ENCODE measurements at places on chromosomes 1 and 21. TPM values are rescaled to one million over a fixed set of nuclear protein-coding genes. Genes with fewer than 3 reads are reported as not detected.

The ATAD3C gene
- 0.17 TPM for total RNA-seq

The DR1 gene
- total RNA-seq = 104 TPM

The CD160 gene
- total RNA-seq = not detected

The LRRC53 gene
- total RNA-seq = not detected

The PTPN22 gene
- total RNA-seq = 74.6 TPM

The CYYR1 gene
- total RNA-seq = not detected

The TAS1R1 gene
- not detected for total RNA-seq

The IL10RB gene
- 41.0 TPM for total RNA-seq

The ZMYND12 gene
- total RNA-seq = 0.56 TPM

The PROK1 gene
- total RNA-seq = not detected

DNA sequence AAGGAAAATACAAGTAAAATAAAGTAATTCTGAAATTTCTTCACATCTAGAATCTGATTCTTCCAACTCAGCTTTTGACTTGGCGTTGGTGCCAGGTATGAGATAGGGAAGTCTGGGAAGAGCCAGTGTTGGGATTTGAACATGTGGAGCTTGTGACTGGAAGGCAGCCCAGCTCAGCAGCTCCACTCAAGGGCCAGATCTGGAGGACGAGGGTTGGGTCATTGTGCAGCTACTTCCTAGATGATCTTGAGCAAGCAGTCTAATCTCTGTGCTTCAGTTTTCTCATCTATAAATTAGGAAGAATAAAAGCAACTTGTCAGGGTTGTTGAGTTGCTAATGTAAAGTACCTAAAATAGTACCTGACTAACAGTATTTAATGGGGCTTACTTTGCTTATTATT is 5.0 kb downstream of the ADARB1 start:
- no peak for DNase-seq

- no peak for DNase-seq
Measured at GRCh38 chr1:11054666-11055065, 5.2 kb downstream of the SRM start.

- DNase-seq = no peak
Measured at GRCh38 chr1:238408737-238409136, 518.0 kb upstream of the ZP4 start.

GRCh38 chr1:83819436-83819835 is 179.5 kb downstream of the TTLL7 start:
- no peak for DNase-seq

DNA sequence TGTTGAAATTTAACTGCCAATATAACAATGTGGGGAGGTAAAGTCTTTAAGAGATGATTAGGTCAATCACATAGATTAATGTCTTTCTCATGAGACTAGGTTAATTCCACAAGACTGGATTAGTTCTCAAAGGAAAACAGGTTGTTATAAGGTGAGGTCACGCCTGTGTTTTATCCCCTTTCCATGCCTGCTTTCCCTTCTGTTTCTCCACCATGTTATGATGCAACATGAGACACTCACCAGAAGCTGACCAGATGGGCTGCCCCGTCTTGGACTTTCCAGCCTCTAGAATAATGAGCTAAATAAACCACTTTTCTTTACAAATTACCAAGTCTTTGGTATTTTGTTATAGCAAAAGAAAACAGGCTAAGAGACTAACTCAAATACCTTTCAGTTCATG is 70.8 kb downstream of the DDAH1 start:
- no peak for DNase-seq

DNA sequence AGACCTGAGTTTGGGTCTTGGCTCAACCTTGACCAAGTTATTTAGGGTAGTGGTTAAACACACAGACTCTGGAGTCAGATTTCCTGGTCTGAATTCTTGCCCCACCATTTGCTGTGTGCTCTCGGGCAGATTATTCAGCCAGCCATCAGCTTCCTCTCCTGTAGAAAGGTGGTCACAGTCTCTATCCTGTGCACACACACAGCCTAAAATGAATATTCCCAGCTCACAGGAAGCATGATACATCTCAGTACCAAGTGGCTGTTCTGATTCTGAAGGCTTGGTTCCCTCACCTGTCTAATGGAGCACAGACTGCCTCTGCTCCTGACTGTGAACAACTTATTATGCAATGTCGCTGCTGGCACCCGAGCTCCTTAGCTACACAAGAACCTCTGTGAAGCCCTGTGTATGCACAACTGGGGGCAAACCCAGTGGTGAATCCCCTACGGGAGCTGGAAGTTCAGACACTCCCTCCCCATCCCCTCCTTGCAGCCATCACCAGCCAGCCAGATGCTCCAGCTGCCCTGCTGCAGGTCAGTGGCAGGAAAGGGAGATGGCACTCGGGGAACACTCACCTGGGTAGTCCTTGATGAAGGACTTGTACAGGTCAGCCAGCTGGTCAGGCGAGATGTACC is 13.7 kb downstream of the ENO1 start:
- no peak for DNase-seq

- no peak for DNase-seq
Measured at GRCh38 chr21:16863908-16864307, 648.9 kb upstream of the CXADR start.

GRCh38 chr1:8571200-8571984 is 246.0 kb downstream of the RERE start:
- no peak for DNase-seq

DNA sequence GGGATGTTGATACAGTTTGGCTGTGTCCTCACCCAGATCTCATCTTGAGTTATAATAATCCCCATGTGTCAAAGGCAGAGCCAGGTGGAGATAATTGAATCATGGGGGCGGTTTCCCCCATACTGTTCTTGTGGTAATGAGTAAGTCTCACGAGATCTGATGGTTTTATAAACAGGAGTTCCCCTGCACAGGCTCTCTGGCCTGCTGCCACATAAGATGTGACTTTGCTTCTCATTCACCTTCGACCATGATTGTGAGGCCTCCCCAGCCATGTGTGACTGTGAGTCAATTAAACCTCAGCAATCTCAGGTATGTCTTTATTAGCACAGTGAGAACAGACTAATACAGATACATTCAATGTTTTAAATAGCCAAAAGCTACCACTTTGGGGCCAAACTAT is 41.1 kb downstream of the SLC35F3 start:
- DNase-seq = no peak

DNA sequence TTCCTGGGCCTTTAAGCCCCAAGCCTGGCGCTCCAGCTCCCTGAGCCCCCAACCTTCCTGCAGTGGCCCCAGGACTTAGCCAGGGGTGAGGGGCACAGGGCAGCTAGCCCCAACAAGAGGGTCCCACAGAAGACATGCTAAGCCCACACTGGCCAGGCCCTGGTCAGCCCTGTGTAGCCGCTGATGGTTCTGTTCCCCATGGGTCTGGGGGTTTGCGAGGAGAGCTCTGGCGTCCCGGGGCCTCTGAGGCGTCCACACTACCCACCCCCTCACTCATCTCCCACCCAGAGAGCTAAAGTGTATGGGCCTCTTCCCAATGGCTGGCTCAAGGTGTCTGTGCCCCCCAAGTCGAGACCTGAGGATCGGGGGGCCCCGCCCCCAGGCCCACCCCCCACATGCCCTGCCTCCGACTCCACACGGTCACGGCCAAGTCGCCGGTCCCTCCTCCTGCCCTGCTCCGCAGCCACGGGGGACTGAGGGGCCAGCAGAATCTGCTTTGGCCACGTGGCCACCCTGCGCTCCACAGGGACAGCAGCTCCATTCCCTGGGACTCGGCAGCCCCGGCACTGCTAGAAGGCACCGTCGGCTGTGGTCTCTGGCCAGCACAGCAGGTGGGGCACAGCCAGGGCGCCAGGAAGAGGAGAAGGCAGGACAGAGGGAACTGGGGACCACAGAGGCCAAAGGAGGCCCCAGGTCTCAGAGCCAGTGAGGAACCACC is 7.8 kb downstream of the TNFRSF18 start:
- DNase-seq = no peak

DNA sequence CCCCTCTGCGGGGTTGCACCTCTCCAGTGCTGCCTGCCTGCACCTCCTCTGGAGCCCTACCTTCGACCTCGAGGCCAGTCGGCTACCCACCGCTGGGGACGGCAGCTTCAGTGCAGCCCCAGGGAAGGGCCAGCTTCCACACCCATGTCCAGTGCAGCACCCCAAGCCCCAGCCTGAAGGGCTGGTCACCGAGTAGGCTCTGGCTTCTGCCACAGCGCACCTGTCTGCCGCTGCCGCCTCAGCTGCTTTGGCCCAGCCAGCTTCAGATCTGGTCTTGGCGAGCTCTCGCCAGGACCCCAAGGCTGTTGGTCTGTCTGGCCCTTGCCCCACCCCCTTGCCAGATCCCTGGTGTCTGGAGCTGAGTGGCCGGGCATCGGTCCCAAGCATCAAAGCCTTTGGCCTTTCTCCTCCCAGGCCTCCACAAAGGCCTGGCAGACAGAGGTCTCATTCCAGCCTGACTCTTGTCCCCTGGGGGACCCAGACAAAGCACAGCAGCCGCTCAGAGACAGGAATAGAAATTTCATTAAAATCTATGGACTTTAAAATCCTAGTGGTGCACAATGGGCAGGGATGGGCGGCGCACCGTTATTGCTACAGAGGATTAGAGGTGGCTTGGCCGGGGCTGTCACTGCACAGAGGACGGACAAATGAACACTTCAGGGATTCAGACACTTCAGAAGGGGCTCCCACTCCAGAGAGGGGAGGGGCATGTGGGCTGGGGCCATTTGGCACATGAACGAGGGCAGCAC is 4.8 kb downstream of the CCDC24 start:
- DNase-seq = no peak

- DNase-seq = no peak
Measured at GRCh38 chr1:165999826-166000225, 167.0 kb downstream of the FAM78B start.

DNA sequence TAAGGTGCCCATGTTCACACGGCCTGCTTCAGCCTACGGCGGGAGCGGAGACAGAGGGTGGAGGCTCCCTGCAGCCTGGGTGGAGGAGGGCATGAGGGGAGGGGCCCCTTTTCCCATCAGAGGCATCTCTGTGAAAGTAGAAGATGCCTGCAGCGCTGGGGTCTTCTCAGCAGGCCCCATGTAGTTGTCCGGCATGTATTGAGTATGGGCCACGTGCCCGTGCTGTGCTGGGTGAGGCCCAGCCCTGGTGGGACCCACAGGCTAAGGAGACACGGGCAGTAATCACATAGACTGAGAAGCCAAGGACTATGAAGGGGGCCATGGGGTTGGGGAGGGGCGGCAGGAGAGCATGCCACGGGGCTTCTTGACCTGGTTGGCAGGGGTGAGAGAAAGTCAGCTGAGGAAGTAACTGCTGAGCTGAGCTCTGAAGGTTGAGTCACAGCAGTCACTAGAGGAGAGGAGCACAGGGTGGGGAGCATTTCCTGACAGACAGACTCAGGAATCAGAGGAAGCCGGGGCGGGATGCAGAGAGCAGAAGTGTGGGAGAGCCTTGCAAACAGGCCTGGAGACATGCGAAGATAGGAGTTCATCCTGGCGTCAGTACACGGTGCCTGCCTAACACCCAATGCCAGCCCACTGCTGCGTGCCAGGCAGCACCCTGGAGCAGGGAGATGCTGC is 21.6 kb downstream of the PSEN2 start:
- DNase-seq = no peak

GRCh38 chr1:232476538-232476950 is 153.4 kb downstream of the SIPA1L2 start:
- no peak for DNase-seq

GRCh38 chr1:59415286-59415850 is 118.5 kb downstream of the FGGY start:
- DNase-seq = no peak

DNA sequence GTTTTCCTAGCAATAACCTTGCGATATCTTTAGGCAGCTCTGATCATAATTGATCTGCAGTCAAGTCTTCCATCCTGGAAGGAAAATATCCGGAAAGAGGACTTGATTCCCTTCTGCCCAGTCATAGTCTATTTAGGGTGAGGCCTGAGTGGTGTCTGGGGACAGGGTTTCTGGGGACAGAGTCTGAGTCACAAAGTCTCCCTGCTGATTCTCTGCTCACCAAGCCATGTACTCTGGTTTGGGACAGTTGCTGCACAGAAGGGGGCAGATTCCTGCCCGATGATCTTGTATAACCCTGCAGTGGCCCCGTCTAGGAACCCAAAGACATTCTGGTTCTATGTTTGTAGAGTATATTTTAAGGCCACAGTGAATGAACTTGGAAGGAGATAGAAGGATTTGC is 178.8 kb downstream of the KCNJ6 start:
- DNase-seq = no peak

GRCh38 chr1:91751275-91751674 is 134.7 kb downstream of the TGFBR3 start:
- DNase-seq = no peak

GRCh38 chr21:21165063-21165645 is 166.9 kb downstream of the NCAM2 start:
- DNase-seq = no peak

DNA sequence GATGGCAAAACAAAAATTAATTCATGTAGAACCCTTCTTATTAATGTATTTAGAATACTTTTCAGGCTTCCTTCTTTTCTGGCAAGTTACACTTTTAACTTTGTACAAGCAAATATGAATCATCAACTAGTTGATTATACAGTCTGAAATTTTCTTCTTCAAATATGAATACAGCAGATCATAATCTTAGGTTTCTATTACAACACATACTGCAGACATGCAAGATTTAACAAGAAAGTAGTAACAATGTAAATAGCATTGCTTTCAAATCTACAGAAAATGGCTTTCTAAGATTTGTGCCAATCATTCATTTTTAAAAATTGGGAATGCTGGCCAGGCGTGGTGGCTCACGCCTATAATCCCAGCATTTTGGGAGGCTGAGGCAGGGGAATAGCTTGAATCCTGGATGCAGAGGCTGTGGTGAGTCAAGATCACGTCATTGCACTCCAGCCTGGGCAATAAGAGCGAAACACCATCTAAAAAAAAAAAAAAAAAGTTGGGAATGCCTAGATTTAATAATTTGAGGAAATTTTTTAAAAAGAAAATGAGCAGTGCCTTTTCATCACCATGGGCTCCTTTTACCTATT is 68.4 kb upstream of the DPYD start:
- no peak for DNase-seq

- no peak for DNase-seq
Measured at GRCh38 chr1:104874044-104874443, 1124.3 kb downstream of the AMY1C start.

- no peak for DNase-seq
Measured at GRCh38 chr1:244077473-244078220, 26.6 kb downstream of the ZBTB18 start.

DNA sequence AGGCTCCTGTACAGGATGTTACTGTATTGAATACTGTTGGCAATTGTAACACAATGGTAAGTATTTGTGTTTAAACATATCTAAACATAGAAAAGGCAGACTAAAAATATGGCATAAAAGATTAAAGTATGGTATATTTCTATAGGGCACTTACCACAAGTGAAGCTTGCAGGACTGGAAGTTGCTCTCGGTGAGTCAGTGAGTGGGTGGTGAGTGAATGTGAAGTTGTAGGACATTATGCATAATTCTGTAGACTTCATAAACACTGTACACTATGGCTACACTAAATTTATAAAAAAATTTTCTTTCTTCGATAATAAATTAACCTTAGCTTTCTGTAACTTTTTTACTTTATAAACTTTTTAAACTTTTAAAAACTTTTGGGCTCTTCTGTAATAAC is 13.7 kb upstream of the TRIM62 start:
- no peak for DNase-seq

Measured in activated CD4-positive, alpha-beta T cell treated with anti-CD3 and anti-CD28 coated beads, Interleukin-2, amount 10 ng/mL, durations not matched to agents 7 days and 5 days (primary cell).